ENCODE measurements at places on chromosomes 7 and 10.
A peak's percentile ranks its signal among the peaks of the same experiment; 100 is the strongest.

GRCh38 chr10:93554760-93555432 is 11.6 kb upstream of the FFAR4 start:
- peak; percentile 65 for DNase-seq

DNA sequence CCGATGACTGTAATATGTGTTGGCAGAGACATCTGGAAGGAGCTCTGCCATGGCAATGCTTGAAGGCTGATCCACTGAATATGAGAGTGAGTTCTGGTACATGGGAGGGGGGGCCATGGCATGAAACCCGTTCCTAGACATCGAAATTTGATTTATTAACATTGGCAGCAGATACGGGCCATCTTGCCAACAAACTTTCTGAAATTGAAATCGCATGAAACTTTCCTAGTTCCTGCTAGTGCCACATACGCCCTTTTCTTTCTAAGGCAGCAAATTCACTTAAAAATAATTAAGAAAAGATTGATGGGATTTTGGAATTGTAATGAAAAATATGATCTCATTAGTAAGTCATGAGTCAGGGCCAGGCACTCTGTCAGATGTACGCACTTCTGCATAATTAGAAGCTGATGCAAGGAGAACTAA is 91.8 kb upstream of the KMT2C start:
- DNase-seq = no peak

GRCh38 chr7:112714917-112715316 is 75.3 kb downstream of the TMEM168 start:
- no peak for DNase-seq

GRCh38 chr7:138661069-138661635 is 40.0 kb downstream of the SVOPL start:
- no peak for DNase-seq

DNA sequence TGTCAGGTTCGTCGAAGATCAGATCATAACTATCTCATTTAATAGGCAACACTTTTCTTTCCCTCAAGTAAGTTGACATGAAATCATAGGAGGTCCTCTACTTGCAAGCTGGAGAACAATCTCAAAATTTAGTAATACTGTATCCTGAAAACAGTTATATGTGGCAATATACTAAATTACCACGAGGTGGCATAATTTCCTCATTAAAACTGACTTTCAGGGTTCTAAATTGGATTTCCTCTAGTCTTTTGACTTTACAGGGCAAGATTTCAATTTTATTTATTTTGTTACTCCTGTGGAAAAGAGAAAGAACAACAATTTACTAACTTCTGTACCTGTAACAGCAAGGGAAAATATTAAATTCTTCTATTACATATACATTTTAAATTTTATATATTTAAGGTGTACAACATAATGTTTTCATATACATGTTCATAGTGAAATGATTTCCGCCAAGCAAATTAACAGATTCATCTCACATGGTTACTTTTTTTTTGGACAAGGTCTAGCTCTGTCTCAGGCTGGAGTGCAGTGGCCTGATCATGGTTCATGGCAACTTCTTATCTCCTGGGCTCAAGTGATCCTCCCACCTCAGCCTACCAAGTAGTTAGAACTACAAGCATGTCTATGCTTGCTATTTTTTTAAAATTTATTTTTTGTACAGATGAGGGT is 53.4 kb upstream of the CYP2C18 start:
- peak; percentile 1 for DNase-seq

- DNase-seq = no peak
These were observed 612.4 kb downstream of the TNS3 start for GRCh38 chr7:46969303-46970130.

DNA sequence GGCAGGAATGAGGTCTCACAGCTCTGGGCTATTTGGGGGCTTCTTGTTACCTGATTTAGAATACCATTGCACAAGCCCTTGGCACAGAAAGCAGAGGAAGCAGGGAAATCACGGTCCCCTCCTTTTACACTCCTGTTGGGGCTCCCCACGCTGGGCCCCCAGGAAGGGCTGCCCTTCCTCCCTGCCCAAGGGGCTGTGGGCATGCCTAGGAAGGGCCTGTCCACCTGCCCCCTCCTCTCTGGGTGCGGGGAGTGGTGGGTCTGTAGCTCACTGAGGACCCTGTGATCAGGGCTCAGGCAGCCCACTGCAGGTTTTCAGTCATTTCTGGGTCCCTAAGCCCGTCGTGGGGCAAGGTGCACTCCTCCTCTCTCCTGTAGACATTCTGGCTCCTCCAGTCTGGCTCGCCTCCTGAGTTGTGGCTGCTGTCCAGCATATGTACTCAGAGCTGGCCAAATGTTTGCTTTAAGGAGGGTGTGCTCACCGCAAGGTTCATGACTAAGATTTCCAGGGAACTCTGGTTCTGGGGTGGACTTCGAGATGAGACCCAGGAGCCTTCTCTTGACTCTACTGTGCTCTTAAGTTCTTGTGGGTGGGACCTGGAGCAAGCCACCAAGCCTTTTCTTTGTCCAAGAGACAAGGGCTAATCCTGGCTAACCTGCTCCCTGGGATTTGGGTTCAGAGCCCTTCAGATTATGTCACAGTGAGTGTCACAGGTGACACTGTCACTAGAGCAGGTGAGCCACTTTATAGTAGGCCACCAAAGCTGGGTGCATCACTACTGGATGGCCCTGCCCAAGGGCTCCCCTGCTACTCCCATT is 56.0 kb downstream of the TACR2 start:
- DNase-seq = no peak

DNA sequence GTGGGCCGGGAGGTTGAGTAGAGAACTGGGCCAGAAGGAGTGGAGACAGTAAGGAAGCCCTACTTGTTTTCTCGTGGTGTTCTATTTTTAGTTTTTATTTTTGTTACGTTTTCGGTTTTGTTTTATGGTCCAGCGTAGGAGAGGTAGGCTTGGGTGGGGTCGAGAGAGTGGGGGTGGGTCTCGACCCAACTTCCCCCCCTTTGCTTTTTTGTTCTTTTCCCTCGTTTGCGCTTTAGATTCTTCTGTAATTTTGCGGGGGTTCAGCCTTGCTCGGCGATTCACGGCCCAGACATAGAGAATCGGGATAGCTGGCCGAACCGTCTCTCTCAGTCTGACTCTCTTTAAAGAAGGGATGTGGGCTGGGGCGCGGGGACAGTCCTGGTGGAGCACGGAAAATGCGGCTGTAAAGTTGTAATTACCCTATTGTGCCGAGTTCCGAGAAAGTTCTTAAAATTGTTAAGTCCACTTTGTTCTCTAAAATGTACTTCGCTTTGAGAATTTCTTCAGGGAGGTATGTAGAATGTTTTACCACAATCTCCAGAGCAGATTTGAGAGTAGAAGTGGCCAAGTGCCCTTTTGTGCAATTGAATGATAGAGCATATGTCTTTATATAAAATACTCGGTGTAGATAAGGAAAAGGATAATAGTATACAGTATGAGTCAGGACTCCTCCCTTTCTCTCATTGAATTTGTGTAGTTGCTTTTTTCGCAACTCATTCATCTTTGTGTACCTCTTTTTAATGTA is 816 bp downstream of the DMTF1 start:
- no peak for DNase-seq

GRCh38 chr7:102991540-102992214 is 78.9 kb downstream of the LRRC17 start:
- peak; percentile 80 for DNase-seq

- no peak for DNase-seq
These were observed 529.8 kb upstream of the C7orf33 start for GRCh38 chr7:148060724-148061123.

DNA sequence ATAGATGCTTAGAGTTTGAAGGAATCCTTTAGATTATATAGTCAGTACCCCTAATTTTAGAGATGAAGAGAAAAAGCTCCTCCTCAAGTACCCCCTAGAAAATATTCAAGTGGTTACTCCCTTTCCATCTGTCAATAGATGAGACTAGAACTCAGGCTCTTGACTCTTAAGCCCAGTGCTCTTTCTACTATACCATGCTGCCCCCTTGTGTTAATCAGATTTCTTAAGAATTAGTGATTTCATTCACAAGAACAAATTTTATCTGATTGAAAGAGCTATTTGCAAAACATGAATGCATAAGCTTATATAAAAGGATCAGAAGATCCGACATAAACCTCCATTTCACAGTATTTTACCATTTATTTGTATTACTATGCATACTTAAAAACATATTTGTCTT is 179.3 kb downstream of the TFEC start:
- peak; percentile 43 for DNase-seq

DNA sequence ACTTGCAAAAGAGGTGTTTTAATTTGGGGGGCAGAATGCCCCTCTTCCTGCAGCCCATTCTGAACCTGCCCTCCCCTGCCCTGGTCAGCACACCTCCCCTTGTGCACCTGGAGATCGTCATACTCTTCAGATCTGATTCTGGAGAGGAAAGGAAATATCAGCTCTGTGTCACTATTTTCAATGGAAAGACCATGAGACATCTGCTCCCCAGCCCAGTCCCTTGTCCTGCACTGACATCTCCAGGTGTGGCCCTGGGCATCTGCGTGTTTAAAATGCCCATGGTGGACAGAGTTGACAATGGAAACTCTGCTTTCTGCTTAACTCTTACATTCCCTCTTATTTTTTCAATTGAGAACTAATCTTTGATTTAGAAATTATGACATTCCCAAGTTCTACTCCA is 41.6 kb upstream of the RASGEF1A start:
- DNase-seq = no peak

- no peak for DNase-seq
These were observed 30.7 kb downstream of the MBL2 start for GRCh38 chr10:52741851-52742250.

DNA sequence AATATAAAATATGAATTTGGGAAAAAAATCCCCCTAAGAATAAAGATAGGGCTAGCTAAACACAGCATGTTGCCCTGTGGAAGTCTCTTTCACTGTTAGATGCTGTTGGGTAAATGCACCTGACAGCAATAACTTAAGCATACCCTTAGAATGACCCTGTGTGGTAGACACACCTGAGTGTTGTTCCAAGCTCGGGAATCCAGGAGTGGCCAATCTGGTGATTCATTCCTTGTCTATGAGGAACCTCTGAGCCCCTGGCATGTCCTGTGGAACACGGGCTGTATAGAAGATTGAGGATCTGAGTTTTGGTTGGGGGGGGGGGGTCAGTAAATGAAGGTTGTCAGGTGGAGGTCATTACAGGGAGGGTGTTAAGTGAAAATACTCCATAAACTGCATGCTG is 730.0 kb upstream of the IGFBP3 start:
- no peak for DNase-seq

- no peak for DNase-seq
These were observed 1.7 kb downstream of the ADAM8 start for GRCh38 chr10:133274751-133275683.

GRCh38 chr7:154879629-154880028 is 123.3 kb downstream of the PAXIP1 start:
- peak; percentile 98 for DNase-seq

GRCh38 chr7:127530148-127530547 is 55.2 kb downstream of the GCC1 start:
- DNase-seq = no peak

DNA sequence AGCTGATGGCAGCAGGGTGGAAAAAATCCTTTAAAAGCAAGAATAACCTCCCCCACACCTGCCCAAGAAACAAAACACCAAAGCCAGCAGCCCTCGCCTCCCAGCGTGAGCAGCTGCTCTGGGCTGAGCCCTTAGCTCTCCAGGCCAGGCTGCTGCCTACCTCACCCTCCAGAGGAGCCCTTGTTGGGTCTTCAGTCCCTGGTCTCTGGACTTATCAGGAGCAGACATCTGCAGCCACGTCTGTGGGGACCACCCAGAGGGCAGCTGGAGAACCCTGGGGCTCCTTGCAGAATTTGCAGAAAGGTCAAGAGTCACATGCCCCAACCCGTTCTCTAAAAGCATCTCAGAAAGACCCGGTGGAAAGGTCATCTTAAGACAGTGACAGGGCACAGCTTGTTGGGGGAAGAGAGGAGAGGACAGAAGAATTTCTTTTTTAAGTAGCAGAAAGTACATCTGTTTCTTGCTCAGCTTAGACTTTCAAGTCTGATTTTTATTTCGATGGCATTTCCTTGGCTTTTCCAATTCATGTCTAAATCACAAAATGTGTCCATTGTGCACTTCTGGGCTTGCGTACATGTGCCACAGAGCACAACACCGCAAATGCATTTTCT is 425.7 kb upstream of the NFE2L3 start:
- no peak for DNase-seq

DNA sequence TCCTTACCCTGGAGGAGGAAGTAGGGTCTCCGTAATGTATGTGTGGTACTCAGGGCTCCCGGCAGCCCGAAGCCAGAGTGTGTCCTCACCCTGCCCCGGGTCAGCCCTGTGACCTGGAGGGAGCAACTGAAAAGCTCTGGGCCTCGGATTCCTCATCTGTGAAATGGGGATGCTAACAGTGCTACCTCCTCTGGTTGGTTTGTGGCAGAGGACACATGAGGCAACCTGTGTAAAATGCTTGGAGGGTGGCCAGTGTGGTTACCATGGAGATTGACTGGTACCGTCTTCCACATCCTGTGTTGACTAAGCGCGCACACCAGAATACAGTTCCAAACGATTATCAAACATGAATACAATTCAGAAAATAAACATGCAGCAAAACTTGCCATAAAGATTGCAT is 163.8 kb upstream of the KLF6 start:
- DNase-seq = peak; percentile 37

- peak; percentile 39 for DNase-seq
These were observed 113.8 kb upstream of the PPP2R2D start for GRCh38 chr10:131786756-131787605.

DNA sequence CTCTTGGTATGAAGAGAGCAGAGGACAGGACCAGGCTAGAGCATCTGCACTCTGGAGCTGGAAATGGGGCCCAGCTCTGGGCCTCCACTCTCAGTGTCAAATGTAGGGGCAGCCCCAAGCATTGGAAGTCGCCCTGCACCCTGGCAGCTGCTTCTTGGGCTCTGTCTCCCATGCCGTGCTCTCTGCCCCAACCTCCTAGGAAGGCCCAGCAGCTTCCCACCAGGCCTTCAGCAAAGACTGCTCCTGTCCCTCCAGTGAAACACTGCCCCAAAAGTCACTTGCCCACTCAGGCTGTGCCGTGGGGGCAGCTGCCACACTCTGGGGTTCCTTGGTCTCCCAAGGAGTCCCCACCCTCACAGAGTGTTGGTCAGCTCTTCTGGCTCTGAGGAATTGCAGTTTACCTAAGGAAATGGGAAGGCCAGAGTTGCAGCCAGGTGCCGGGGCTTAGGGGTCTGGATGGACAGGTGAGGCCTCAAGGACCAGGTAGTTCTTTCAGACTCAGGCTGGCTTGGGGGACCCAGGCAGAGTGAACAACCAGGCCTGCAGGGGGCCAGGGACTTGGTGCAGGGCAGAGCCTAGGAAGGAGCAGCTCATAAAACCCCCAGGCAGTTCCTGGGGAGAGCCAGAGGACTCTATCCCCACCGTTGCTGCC is 9.4 kb upstream of the OPN4 start:
- DNase-seq = no peak
